Renal cortex interstitium (tissue), 15 donors: ENCODE measurements at places on chromosomes 13 and 19.
A peak's percentile ranks its signal among the peaks of the same experiment; 100 is the strongest.

DNA sequence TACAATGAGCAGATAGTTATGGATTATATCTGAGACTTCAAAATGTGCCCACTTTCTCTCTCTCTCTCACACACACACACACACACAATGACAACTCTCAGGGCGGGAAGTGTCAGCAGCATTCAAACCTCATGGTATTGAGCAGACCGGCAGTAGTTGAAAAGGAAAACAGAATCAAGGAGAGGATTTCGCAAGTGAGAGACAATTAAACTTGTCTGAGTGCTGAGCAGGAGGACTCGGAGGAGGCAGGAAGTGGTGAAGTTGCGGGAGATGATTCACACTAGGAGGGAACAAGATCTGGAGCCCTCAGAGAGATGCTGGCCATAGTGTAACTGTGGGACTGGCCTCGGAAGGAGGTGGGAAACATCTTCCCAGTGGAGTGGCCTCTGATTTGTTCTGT, 353.1 kb downstream of the EFNB2 start:
- DNase-seq: no peak

DNA sequence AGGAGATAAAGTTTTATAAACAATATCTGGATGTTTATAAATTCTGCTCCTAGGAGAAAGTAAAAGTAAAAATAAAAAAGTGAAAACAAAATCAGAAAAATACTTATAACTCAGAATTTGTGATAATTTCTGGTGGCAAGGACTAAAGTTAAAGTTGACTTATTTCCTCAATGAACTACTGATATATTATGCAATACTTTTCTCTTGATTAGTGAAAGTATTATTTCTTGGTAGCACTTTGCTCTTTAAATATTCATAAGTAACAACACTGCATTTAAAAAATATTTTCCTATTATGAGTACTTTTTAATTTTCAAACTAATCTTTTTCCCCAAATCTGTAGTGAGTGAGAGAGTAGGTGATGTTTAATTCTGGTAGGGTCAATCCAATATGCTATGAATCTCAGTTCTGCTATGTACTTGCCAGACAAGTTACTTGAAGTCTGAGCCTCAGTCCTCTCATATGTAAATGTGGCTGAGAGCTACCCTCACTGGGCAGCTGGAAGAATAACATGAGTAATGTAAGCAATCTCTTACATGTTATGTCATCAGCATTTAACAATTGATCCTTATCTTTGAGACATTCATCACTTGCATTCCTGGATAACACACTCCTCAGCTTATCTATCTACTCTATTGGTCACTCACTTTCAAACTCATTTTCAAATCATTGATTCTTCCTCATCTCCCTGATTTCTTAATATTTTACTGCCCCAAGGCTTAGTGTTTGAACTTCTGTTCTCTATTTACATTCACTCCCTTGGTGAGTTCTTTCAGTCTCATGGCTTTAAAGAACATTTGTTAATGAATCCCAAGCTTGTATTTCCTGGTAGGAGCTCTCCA, 239.0 kb downstream of the RGCC start:
- DNase-seq: no peak

GRCh38 chr19:40356681-40357595, 8.4 kb downstream of the PLD3 start:
- DNase-seq: no peak

DNA sequence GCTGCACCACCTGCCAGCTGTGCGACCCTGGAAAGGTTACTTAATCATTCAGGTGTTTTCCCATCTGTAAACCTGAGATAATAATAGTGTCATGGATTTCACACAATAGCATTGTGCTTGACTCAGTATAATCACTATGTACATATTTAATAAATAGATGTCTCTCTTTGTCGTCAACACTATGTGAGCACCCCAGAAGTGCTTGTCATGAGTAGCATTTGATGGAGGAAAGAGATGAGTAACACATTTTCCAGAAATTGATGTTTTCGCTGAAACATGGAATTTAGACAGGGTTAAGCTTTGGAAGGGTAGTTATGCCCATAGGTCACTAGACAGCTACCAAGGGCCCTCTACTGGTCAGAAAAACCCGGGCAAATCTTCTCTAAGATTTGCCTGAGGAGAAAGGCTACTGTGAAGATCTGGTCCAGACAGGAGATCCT, 9.5 kb upstream of the MBNL2 start:
- DNase-seq: no peak

DNA sequence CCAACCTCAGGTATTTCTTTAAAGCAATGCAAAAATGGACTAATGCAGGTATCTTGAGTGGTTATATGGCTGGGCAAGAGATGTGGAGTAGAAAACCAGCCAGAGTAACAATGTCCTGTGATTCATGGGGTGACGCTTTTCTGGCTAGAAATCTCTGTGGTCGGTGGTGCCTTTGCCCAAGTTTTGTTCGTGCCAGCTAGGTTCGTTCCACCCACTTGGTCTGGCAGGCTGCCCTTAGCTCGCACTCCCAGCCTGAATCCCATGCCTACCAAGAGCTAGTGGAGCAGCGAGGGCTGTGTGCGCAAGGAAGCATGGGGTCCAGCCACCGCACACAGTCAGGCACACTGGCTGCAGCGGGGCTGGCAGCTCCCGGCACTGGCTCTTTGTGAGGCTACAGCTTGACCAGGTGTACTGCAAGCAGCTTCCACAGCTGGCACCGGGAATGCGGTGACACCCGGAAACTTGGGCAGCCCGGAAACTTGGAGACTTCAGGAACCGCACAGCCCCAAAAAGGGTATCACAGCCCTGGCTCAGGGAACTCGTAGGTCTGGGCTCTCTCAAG, 349.6 kb upstream of the PCDH20 start:
- no peak for DNase-seq

GRCh38 chr19:14115756-14116155, 1.8 kb downstream of the PRKACA start:
- DNase-seq: no peak

GRCh38 chr13:35524171-35524570, 47.7 kb upstream of the MAB21L1 start:
- no peak for DNase-seq

DNA sequence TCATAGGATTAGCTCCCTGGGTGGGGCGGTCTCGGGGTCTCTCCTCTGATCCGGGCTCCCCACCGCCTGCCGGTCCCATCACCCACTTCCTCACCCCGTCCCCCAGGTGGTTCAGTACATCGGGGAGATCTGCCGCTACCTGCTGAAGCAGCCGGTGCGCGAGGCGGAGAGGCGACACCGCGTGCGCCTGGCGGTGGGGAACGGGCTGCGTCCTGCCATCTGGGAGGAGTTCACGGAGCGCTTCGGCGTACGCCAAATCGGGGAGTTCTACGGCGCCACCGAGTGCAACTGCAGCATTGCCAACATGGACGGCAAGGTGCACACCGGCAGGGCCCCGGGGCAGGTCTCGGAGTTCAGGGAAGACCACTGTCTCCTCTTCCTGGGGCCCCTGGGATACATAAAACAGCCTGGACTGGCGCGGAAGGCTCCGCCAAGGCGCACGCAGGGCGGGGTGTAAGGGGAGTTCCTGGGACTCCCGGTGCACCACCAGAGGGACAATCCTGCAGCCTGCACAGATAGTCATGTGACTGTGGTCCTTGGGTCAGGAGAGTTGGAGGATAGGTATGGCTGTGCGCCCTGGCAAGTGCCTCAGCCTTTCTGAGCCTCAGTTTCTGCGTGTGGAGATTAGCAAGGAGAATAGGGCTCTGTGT, 14.2 kb upstream of the PGLS start:
- DNase-seq: no peak

GRCh38 chr13:91813253-91813652, 414.8 kb downstream of the GPC5 start:
- no peak for DNase-seq

DNA sequence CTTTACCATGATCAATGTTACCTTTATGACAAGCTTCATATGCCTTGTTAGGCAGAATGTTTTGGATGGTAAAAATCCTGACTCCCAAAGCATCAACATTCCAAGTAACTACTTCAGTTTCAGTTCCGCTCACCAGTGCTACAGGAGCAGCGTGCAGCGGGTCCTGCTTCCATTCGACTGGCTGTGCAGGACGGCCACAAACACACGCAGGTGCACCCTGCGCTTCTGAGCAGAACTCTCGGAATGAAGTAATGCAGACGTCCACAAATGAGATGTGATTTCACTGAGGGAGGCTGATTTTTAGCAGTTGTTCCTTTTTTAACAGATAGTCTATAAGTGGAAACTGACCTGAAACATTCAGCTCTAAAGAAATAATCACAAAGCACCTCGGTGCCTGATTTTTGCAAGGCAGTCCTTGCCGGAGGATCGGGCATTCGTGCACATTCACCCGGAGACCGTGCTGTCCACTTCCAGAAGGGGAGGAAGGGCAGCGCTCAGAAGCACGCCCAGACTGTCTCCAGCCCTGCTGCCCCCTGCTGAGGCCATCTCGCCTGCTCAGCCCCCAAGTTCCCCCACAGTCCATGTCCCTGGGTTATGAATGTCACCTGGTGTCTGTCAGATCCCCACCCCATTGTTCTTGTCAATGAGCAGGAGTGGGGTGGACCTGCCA, 85.8 kb downstream of the RAB20 start:
- DNase-seq: no peak

DNA sequence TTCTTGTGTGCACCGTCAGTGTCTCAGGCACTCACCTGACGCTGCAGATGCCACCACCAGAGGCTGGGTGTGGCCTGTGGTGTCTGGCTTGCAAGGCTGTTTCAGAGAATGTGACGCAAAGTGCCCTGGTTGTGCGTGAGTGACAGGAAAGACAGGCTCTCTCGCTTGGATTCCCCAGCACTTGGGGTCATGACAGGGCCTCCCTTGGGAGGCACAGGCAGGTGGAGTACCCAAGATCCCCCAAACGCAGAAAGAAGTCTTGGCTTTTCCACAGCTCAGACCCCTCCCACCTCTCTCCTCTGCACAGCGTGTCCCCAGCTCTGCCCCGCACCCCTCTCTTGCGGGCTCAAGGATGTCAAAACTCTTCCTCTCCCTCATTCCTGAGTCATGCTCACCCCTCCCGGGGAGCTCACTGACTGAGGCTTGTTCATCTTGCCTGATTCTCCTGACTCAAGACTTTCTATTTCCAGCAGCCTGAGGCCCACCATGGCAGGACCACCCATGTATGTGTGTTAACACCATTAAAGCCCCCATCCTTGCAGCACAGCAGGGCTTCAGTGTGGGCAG, 21.0 kb downstream of the DHX34 start:
- DNase-seq: no peak

DNA sequence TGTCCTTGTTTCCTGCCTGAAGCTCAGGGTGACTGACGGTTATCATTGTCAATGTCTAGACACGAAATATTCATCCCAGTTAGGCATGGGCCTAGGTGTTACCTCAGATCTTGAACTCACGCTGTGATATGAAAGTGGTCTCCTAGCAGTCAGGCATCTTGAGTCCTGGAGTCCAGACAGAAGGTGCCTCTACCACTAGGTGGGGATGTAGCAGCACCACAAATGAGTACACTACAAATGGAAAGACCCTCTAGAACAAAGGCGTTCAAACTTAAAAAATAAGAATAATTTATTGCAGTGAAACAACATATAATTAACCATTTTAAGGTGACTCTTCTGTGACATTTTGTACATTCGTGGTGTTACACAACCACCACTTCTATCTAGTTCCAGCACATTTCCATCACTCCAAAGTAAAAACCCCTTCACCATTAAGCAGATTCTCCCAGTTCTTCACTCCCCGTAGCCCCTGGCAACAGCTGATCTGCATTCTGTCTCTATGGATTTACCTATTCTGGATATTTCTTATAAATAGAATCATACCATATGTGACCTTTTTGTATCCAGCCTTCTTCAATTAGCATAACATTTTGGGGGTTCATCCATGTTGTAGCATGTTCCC, 11.9 kb upstream of the FRY start:
- peak; percentile 60 for DNase-seq

- no peak for DNase-seq
Observed at GRCh38 chr13:34833562-34834182, 108.4 kb upstream of the NBEA start.
